ENCODE measurements at places on chromosomes 13 and 19.

- peaks cover 22% of the 10 kb centered on the region for H3K4me1 ChIP-seq
- H3K27me3 ChIP-seq, result no peaks in the 10 kb centered on the region
- no peak overlapping the region for H3K27ac ChIP-seq
- peaks cover 45% of the 10 kb centered on the region for H3K36me3 ChIP-seq
- H3K4me3 ChIP-seq, result peak overlapping the region; percentile 96
Observed at GRCh38 chr19:58229255-58229639, 533 bp downstream of the ZNF544 start.

DNA sequence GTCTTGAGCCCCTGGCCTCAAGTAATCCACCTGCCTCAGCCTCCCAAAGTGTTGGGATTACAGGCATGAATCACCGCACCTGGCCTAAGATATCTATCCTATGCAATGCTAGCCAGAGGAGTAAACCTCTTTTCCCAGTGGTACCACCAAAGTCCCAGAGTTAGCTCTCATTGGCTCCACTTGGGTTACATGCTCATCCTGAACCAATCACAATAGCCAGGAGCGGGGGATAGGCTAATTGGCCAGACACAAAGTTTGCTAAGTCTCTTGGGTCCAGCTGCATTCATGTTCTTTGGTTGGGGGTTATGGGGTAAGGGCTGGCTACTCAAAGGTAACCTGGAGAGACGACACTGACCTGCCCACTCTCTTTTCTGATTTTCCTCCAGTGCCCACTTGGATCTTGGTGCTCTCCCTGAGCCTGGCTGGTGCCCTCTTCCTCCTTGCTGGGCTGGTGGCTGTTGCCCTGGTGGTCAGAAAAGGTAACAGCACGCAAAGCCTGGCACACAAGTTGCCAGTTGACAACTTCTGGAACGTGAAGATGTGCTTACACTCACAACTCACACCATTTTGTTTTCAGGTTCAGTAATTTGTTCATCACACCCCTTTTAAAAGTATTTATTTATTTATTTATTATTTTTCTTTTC is 7.8 kb downstream of the C19orf38 start:
- H3K36me3 ChIP-seq, result no peaks in the 10 kb centered on the region
- no peak overlapping the region for H3K27ac ChIP-seq
- no peak overlapping the region for H3K4me3 ChIP-seq
- peaks cover 2% of the 10 kb centered on the region for H3K4me1 ChIP-seq
- DNase-seq, result no peak

DNA sequence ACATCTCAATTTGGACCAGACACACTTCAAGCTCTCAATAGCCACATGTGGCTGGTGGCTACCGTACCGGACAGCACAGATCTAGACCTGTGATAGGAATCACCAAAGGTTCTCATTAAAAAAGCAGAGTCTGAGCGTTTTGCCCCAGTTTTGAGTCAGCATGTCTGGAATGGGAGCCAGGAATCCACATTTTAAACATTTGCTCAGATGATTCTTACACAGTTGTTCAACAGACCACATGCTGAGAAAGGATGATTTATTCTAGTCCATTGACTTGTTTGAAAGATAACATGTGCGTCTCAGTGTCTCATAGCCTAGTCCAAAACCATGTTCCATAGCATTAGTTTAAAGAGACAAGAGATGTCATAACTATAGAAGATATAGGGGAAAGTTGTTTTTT is 53.4 kb downstream of the FLT3 start:
- peaks cover 3% of the 10 kb centered on the region for H3K36me3 ChIP-seq
- H3K4me3 ChIP-seq, result no peak overlapping the region
- H3K27ac ChIP-seq, result no peak overlapping the region
- no peaks in the 10 kb centered on the region for H3K27me3 ChIP-seq

DNA sequence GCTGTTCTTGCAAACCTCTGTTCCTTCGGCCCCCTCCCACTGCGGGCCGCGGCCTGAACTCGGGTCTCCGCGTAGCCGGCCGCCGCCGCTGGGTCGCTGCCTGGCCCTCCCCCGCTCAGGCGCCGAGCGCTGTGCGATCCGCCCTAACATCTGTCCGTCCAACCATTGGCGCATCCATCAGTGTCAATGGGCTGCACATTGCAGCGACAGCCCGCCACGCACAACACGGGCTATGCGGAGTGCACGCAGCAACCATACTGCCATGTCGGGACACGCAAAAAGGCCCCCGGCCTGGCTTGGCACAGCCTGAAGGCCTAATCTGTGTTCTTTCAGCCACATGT is 2.6 kb upstream of the TSHZ3 start:
- H3K36me3 ChIP-seq, result peaks cover 4% of the 10 kb centered on the region
- H3K27me3 ChIP-seq, result peaks cover 25% of the 10 kb centered on the region
- H3K4me1 ChIP-seq, result peaks cover 3% of the 10 kb centered on the region
- H3K27ac ChIP-seq, result no peak overlapping the region
- peak overlapping the region; percentile 58 for H3K4me3 ChIP-seq

- H3K4me1 ChIP-seq, result no peaks in the 10 kb centered on the region
- no peak overlapping the region for H3K4me3 ChIP-seq
- H3K36me3 ChIP-seq, result no peaks in the 10 kb centered on the region
- no peak for DNase-seq
- H3K27ac ChIP-seq, result no peak overlapping the region
Observed at GRCh38 chr13:23288564-23288963, 107.8 kb downstream of the SGCG start.

- peaks cover 2% of the 10 kb centered on the region for H3K27me3 ChIP-seq
- no peaks in the 10 kb centered on the region for H3K36me3 ChIP-seq
- no peak for DNase-seq
- no peak overlapping the region for H3K27ac ChIP-seq
- H3K4me1 ChIP-seq, result no peaks in the 10 kb centered on the region
- H3K4me3 ChIP-seq, result no peak overlapping the region
Observed at GRCh38 chr13:39379667-39380655, 223.0 kb downstream of the LHFPL6 start.
